ENCODE measurements at places on chromosomes 4 and X.
A peak's percentile ranks its signal among the peaks of the same experiment; 100 is the strongest.

GRCh38 chrX:17525762-17526555, 151.0 kb downstream of the NHS start:
- no peak for DNase-seq

GRCh38 chrX:103480526-103480925, 38.8 kb downstream of the RAB40A start:
- no peak for DNase-seq

GRCh38 chrX:21153503-21153902, 220.7 kb upstream of the CNKSR2 start:
- no peak for DNase-seq

- no peak for DNase-seq
These were observed 81.1 kb downstream of the VMA21 start for GRCh38 chrX:151478058-151478457.

GRCh38 chr4:101232074-101232776, 115.1 kb downstream of the PPP3CA start:
- no peak for DNase-seq

GRCh38 chr4:15420642-15421041, 7.2 kb upstream of the C1QTNF7 start:
- DNase-seq, result no peak

GRCh38 chr4:130675266-130675665, 1579.3 kb downstream of the C4orf33 start:
- DNase-seq, result no peak

DNA sequence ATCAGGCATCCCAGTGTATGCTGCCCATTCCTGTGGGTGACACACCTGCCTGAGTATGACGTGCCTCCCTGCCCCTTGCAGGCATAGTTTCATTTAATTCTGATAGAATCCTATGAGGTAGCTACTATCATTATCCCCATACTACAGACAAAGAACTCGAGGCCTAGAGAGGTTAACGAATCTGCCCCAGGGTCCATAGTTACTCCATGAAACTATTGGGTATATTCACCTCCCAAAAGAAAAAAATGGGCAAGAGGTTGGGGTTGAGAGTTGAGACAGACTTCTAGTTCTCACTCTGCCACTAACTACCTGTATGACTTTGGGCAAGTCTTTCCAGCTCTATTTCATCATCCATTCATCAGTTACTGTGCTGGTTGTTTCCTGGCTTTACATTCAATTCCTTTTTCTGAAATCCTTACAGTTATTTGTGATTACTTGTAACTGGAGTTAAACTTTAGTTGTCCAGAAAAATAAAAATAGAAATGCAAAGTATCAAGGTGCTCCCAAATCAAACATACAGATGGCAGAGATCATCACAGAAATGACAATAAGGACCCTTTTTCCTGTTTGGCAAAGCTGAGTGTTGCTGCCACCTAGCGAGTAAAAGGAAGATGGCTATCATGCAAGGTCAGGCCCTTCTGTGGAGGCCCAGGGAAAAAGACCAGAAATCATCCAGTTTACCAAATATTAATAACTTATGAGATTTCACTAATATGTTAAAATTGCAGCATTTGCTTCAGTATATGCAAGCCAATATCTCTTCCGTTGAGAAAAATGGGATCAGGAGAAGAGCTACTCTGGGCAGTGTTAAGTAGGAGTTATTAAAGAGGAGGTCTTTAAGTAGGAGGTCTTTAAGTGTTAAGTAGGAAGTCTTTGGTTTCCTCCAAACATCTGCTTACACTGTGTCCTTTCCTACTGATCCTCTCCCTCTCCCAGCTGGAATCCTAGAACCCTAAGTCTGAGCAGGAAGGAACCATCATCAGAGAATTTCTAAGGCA, 17.1 kb upstream of the MAP7D3 start:
- peak; percentile 8 for DNase-seq

DNA sequence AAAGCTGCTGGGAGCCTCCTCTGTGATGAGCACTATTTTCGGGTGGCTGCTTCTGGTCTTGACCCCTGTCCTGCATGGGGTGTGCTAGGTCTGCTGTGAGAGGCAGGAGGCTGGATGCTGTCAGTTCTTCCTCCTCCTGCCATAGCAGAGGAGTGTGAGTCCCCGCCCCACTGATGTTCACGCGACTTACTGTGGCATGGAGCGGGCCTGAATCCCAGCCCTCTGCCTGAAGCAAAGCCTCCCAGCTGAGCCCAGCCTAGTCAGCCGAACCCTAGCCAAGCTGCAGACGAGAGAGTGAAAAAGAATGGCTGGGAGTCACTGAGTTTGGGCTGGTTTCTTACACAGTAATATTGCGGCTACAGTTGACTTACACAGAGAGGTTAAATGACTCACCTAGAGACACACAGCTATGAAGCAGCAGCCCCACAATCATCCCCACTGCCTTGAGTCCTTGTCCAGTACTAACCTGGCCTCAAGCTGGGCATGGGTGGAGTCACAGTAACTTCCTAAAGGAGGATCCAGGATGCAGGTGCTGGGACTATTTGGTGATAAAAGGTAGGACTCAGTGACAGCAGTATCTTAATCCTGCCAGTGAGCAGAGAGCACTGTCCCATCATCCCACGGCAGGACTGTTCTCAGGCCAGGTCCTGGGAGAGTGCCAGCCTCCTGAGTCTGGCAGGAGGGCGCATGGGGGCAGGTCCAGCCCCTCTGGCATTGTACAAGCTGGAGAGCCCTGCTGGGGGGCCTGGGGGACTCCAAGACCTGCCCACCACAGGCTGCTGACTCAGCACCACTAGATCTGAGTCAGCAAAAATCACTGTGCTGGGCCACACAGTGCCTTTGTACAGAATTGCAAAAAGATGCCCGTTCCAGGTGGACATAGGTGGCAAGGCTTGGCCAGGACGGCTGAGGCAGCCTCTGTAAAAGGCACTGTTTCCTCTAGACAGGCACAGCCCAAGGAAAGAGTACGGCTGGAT, 60.4 kb upstream of the CRMP1 start:
- no peak for DNase-seq

DNA sequence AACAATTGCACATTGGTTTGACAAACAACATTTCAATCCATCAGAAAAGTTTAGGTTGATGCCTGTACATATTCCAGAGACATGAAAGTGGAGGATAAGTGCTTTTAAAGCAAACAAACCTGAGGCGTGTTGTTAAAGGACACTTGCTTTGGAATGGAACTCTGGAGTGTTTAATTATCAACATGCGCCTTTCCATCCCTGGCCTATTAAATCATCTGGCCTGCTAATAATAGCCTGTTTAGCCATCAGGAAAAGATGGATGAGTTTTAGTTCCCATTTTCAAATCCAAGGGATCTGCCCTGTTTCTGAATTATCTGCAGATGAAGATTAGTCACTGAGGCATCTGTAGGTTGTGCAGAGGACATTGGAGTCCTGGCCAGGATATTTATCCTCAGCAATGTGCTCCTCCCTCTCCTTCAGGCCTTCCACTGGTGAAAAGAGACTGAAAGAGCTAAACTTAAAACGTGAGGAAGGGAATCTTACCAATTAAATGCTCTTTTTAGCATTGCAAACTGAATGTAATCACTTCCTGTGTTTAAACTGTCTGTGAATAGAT, 388.9 kb downstream of the PPARGC1A start:
- DNase-seq, result no peak

DNA sequence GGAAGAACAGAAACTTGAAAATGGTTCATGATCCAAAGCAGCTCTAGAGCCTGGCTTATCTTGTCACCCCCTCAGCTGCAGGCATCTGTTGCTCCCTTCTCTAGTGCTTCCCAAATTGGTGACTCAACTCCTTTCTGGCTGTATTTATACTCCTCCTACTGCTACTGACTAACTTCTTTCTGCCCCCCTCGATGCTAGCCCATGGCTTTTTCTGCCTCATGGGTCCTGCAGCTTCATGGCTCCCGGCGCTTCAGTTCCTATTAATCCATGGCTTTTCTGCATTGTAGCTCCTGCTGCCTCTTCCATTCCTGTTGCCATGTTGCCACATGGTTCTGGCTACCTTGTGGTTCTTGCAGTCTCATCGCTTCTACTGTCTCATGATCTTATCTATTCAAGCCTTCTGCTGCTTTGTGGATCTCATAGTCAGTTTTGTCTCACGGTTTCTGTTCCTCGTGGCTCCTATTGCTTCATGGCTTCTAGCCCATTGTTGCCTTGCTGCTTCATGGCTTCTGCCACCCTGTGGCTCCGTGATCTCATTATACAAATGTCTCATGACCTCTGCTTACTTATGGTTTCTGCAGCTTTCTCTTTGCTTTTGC, 48.1 kb downstream of the SMC1A start:
- DNase-seq, result no peak

DNA sequence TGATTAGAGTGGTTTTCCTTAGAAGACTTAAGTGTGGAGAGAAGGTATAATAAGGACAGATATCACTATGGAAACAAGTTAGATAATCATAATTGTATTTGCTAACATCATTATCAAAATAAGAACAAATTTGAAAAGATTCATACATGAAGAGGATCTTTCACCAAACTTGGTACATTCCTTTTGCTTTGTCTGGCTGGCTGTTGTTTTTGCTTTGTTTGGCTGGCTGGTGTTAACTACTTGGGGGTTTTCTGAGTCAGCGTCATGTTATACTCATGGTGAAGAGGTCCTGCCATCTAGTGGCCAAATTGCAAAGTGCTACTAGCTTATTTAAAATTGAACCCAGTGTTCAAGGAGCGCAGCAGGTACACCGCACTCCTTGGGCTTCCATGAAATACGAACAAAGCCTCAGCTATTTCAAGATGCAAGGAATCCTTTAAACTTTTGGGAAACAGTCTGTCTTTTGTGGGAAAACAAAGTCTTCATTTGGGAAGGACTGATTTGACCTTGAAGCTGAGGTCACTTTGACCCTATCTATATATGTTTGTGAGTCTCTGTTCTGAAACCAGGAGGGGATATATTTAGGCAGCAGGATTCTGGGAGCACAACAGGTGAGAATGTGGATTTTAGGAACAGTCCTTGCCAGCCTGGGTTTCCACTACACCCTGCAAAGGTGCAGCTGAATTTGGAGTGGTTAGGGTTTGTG, 129.7 kb downstream of the PLS3 start:
- DNase-seq, result no peak

GRCh38 chr4:43846111-43846587, 602.5 kb downstream of the KCTD8 start:
- DNase-seq, result no peak

DNA sequence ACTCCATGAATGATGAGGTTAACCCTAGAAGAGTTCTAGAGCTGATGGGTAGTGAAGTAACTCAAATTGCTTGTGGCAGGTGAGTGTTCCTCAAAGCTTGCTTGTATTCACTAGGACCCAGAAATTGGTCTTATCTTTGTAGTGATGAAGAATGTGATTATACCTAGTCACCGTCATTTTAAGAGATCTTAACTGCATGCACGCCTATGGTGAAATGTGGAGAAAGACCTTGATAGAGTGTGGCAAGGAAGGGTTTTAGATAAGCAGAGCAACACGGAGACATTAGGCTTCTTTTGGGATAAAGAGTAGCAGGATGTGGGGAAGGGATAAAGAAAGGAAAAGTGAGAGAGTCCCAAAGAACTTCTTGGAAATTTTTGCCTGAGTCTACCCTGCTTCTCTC, 42.4 kb downstream of the NAP1L5 start:
- DNase-seq, result no peak

DNA sequence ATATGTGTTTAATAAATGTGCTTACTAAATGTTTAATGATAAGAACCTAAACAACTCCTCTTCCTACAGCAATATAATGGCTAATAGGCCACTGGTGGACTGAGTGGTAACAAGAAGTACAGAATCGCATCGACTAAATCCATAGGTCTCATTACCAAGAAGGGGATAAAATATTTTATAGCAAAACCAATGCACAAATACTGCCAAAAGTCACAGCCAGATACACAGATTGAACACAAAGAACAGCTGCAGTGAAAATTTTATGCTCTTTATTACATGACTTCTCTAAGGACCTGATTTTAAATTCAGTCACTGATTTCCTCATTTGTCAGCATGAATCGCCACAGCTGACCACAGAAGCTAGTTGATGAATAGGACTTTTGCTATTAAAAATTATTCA, 285.4 kb downstream of the DHX15 start:
- no peak for DNase-seq

- DNase-seq, result no peak
These were observed 59.4 kb upstream of the RBPJ start for GRCh38 chr4:26261405-26261804.

DNA sequence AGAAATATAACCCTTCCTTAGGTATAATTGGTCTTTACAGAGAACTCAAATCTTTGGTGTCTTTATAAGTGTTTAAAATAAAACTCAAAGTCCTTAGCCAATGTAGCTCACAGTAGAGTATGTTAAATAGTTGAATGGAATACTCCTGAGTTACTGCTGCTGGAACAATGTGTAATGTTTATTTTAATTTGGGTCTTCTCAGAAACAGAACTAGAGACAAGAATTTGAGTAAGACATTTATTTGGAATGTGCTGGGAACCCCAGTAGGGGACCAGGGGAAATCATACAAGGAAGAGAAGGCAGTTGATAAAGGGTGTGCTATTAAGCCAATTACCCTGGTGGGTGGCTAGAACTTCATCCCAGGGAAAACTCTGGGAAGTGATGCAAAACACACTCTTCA, 240.4 kb upstream of the LDB2 start:
- no peak for DNase-seq

All from stimulated activated CD8-positive, alpha-beta memory T cell treated with anti-CD3 and anti-CD28 coated beads, Interleukin-4, amount 100 ng/mL, for 1 hour (primary cell).